ENCODE measurements at places on chromosomes 12 and 14. TPM values are rescaled to one million over a fixed set of nuclear protein-coding genes. Genes with fewer than 3 reads are reported as not detected.

LPAR5 gene
- total RNA-seq: 0.17 TPM

SERPINA10 gene
- not detected for total RNA-seq

WSCD2 gene
- total RNA-seq: not detected

SPX gene
- total RNA-seq: 0.73 TPM

PAPLN gene
- total RNA-seq: 2.8 TPM

GPR132 gene
- 0.10 TPM for total RNA-seq

DNA sequence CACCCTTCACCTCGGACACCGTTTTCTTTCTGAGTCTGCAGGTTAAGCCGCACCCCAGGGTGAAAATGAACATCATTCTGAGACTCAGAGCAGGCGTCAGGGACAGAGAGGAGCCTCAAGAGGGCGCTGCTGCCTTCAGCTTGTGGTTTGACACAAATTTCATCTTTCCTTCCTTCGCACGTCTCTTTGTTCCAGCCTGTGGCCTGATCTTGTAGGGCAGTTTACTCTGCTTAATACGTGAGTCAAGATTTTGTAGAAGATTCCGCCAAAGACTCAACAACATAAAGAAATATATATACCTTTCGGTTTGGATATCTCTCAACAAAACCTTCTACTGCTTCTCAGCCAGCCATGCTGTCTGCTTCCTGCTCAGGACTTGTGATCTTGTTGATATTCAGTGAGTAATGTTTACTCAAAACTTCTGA is 329.3 kb upstream of the OR4E1 start:
- DNase-seq: no peak
- H3K27ac ChIP-seq: no peak overlapping the region
- no peak overlapping the region for H3K4me3 ChIP-seq
- H3K36me3 ChIP-seq: no peaks in the 10 kb centered on the region
- no peaks in the 10 kb centered on the region for H3K4me1 ChIP-seq

DNA sequence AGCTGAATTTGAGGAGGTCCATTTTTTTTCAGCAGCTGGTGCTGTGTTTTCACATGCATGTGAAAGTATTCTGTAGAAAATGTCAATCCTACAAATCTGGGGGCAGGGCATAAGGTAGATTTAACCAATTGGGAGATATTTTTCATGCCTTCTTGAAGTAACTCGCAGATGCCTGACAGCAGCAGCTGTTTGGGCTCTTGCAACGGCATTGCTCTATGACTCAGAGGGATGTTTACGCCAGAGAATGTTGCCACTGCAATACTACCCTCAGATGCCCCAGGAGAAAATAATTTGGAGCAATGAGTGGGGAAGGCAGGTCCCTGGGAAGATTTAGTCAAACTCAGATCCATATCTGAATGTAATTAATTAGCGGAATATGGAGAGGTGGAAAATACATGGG is 42.5 kb upstream of the MYBPC1 start:
- peak overlapping the region; percentile 93 for H3K27ac ChIP-seq
- DNase-seq: peak; percentile 80
- no peaks in the 10 kb centered on the region for H3K27me3 ChIP-seq
- H3K4me1 ChIP-seq: peaks cover 23% of the 10 kb centered on the region
- no peak overlapping the region for H3K4me3 ChIP-seq

DNA sequence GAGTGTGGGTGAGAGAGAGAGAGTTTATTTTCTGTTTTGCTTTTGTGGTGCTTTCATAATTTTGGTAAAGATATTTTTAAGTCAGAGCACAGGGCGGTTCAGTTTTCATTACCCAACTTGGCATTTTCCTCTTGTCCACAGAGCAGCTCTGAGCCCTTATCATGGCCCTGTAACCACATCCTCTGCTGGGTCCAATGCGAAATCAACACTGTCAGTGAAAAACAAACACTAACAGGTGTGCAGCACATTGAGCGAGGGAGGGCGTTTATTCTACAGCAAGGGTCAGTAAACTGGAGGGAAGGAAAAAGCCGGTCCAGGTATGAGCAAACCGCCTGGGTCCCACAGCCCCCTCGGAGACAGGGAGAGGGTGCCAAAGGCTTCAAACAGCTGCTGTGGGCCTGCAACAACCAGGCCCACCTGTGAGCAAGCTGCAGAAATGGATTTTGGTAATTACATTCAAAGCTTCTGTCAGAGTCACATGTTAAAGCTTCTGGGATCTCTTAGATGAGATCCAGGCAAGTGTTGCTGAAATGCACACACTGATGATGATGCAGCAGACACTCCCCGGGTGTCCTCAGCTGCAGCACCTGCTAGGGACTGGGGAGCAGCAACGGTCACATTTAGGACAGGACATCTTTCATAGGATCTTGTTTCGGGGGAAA is 132.7 kb upstream of the DYRK2 start:
- H3K36me3 ChIP-seq: no peaks in the 10 kb centered on the region
- no peaks in the 10 kb centered on the region for H3K27me3 ChIP-seq
- peak overlapping the region; percentile 72 for H3K27ac ChIP-seq
- no peak overlapping the region for H3K4me3 ChIP-seq

- no peak overlapping the region for H3K4me3 ChIP-seq
- H3K27ac ChIP-seq: no peak overlapping the region
Observed at GRCh38 chr14:33019346-33019745, 80.7 kb downstream of the NPAS3 start.

DNA sequence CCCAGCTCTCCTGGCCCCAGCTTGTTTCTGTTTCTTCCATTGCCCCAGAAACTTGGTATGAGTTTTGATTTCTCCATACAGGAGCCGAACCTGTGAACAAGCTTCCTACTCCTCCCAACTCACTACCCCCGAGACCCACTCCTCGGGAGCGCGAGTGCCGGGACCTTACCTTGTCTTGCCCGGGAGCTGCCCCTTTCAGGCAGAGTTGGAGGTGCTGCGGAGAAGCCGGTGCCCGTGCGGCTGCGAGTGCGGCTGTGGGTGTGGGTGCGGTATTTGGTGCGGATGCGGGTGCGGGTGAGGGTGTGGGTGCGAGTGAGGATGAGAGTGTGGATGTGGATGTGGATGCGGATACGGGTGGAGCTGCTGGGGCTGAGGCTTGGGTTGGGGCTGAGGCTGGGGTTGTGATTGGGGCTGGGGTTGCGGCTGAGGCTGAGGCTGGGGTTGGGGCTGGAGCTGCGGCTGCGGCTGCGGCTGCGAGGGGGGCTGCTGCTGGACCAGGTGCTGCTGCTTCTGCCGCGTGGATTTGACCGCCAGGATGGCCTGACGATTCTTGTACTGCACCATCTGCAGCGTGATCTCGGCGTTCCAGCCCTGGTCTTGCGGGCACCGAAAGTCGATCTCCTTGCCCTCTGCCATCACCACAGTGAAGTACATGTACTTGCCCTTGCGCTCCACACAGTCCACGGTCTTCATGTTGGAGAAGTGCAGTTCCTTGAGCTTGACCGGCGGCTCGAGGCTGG is 1.1 kb downstream of the PHLDA1 start:
- no peaks in the 10 kb centered on the region for H3K36me3 ChIP-seq
- peak overlapping the region; percentile 86 for H3K27ac ChIP-seq
- peak overlapping the region; percentile 88 for H3K4me3 ChIP-seq
- H3K4me1 ChIP-seq: peaks cover 20% of the 10 kb centered on the region

DNA sequence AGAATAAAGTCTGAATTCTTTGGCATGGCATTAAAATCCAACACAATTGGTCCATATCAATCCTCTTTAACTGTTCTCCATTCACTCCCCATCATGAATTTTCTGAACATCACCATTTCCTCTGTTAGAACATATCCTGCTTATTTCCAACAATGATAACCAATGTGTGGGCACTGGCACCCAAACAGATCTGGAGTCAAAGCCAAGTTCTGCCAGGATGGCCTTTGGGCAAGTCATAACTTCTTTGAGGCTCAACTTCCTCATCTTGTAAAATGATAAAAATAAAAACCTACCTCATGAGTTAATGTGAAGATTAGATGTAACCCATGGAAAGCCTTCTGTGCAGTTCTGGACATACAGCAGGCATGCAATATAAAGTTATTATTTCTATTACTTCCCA is 12.5 kb downstream of the PAWR start:
- no peaks in the 10 kb centered on the region for H3K4me1 ChIP-seq
- no peaks in the 10 kb centered on the region for H3K27me3 ChIP-seq
- DNase-seq: no peak
- H3K36me3 ChIP-seq: no peaks in the 10 kb centered on the region
- H3K4me3 ChIP-seq: no peak overlapping the region

DNA sequence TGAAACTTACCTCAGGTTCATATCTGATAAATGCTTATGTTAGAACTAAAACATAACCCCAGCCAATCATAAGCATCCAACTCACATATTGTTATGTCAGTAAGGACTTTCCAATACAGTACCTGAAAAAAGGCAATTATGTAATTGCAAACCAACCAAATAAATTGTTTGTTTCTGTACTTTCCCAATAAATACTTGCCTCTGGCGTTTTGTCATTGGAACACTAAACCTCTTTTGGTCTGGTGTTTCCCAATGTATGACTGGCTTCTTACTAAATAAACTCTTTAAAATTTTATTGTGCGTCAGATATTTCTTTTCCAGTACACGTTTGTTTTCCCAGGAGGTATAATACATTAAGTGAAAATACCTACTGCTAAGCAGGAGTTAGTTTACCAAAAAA is 6.7 kb upstream of the PTPRB start:
- H3K27ac ChIP-seq: no peak overlapping the region
- no peak overlapping the region for H3K4me3 ChIP-seq
- no peaks in the 10 kb centered on the region for H3K36me3 ChIP-seq
- DNase-seq: no peak
- no peaks in the 10 kb centered on the region for H3K27me3 ChIP-seq
- H3K4me1 ChIP-seq: peaks cover 9% of the 10 kb centered on the region

DNA sequence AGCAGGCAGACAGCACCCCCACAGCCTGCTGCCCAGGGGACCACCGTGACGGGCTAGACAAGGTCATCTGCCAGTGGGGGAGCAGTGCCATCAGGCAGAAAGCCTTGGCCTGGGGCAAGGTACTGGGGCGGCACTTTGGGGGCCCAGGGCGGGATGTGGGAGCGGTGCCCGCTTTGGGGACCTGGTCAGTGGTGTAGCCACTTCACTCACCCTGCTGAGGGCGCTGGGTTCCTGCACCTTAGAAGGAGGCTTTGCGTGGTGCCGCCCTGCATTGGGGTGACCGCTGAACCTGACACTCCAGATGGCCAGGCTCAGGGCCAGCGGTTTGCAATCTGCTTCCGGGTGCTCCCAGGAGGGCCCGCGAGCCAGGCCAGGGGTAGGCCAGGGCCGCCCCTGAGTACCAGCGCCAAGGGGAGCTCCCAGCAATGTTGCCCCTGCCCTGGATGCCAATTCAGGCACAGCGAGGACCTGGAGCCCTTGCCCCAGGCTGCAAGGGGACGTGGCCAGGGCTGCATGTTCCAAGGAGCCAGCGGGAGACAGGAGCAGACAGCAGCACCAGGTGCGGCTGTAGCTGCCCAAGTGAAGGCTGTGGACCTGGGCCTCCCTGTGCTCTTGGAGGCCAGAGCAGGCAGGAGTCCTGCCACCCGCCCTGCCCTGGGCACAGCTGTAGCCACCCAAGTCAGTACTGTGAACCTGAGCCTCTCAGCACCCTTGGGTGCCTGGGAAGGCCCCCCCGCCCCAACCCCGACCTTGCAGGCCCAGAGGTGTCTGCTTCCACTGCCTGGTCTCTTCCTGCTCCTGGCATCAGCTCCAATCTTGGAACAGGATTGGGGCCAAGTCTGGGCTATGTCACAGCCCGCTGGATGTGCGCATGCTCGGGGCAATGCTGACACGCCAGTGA is 550.7 kb downstream of the SLC6A15 start:
- no peaks in the 10 kb centered on the region for H3K4me1 ChIP-seq
- H3K27me3 ChIP-seq: no peaks in the 10 kb centered on the region
- H3K27ac ChIP-seq: no peak overlapping the region
- H3K4me3 ChIP-seq: no peak overlapping the region

- no peak for DNase-seq
- H3K4me3 ChIP-seq: peak within 1 kb of the TSS; percentile 24
- no peaks in the 10 kb centered on the region for H3K36me3 ChIP-seq
- no peaks in the 10 kb centered on the region for H3K4me1 ChIP-seq
Observed at GRCh38 chr14:77181603-77182437, at the start of gene TMEM63C. TSS of gene TMEM63C (plus strand) at chr14:77181798. CDS start at chr14:77218814, 37,016 bp downstream.

GRCh38 chr14:37816135-37816534 is 220.7 kb downstream of the TTC6 start:
- DNase-seq: no peak
- no peaks in the 10 kb centered on the region for H3K36me3 ChIP-seq
- H3K27me3 ChIP-seq: no peaks in the 10 kb centered on the region
- no peak overlapping the region for H3K4me3 ChIP-seq
- H3K27ac ChIP-seq: no peak overlapping the region

GRCh38 chr14:90811641-90812040 is 4.6 kb downstream of the TTC7B start:
- H3K27ac ChIP-seq: no peak overlapping the region
- DNase-seq: no peak
- H3K4me1 ChIP-seq: peaks cover 70% of the 10 kb centered on the region

GRCh38 chr12:95440401-95440800 is 33.6 kb upstream of the METAP2 start:
- H3K27me3 ChIP-seq: no peaks in the 10 kb centered on the region
- no peak overlapping the region for H3K4me3 ChIP-seq
- no peak overlapping the region for H3K27ac ChIP-seq
- no peaks in the 10 kb centered on the region for H3K36me3 ChIP-seq

- no peaks in the 10 kb centered on the region for H3K36me3 ChIP-seq
- H3K27me3 ChIP-seq: no peaks in the 10 kb centered on the region
- no peaks in the 10 kb centered on the region for H3K4me1 ChIP-seq
- no peak overlapping the region for H3K4me3 ChIP-seq
- no peak for DNase-seq
Observed at GRCh38 chr12:24047326-24047725, 97.9 kb upstream of the SOX5 start.

GRCh38 chr12:109982210-109982609 is 14.0 kb downstream of the GIT2 start:
- peaks cover 96% of the 10 kb centered on the region for H3K36me3 ChIP-seq
- H3K27me3 ChIP-seq: no peaks in the 10 kb centered on the region
- H3K4me1 ChIP-seq: no peaks in the 10 kb centered on the region
- H3K4me3 ChIP-seq: no peak overlapping the region
- no peak for DNase-seq
- no peak overlapping the region for H3K27ac ChIP-seq

GRCh38 chr14:59427653-59428580 is 37.3 kb downstream of the GPR135 start:
- no peak overlapping the region for H3K4me3 ChIP-seq
- peak; percentile 12 for DNase-seq
- H3K27me3 ChIP-seq: no peaks in the 10 kb centered on the region
- no peaks in the 10 kb centered on the region for H3K36me3 ChIP-seq

DNA sequence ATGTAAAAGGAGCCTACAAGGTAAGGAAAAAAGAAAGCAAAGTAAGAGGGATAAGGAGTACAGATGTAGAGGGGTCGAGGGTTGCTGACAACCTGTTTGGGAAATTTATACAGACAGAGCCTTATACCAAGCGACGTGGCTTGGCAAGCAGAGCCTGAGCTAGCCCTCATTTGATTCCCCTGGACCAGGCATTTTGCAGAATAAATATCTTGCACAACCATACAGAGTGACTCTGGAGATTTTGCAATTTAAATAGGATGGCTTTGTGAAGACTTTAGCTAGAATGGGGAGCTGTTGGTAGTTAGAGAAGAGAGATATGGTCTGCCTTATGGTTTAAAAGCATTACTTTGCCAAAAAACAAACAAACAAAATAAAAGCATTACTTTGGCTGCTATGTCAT is 11.1 kb upstream of the ANO6 start:
- H3K36me3 ChIP-seq: no peaks in the 10 kb centered on the region
- H3K4me3 ChIP-seq: no peak overlapping the region
- no peak overlapping the region for H3K27ac ChIP-seq
- no peaks in the 10 kb centered on the region for H3K4me1 ChIP-seq
- DNase-seq: no peak
